ENCODE measurements at places on chromosomes 5 and 9. TPM values are rescaled to one million over a fixed set of nuclear protein-coding genes. Genes with fewer than 3 reads are reported as not detected.

- H3K4me1 ChIP-seq = no peaks in the 10 kb centered on the region
- no peak for DNase-seq
- no peaks in the 10 kb centered on the region for H3K36me3 ChIP-seq
- no peak overlapping the region for H3K27ac ChIP-seq
- H3K4me3 ChIP-seq = no peak overlapping the region
Observed at GRCh38 chr5:158807-159447, 32.4 kb upstream of the LRRC14B start.

DNA sequence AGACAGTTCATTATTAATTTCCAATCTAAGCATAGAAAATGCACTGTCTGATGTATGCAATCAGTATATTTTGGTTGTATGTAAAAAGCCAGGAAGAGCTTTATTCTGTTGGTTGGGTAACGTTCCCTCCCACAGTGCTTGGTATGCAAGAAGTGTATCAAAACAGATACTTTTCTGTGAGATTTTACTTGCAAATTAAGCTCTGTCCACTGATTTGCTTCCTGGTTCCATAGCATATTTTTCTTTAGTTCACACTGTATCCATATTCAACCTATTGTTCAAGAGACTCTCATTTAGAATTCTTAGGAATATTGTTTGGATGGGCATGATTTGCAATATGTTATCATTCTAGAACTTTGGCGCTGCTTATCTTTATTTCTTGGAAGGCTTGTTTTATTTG, 47.4 kb downstream of the RNF180 start:
- DNase-seq = no peak
- no peak overlapping the region for H3K4me3 ChIP-seq
- H3K4me1 ChIP-seq = peaks cover 6% of the 10 kb centered on the region
- no peaks in the 10 kb centered on the region for H3K36me3 ChIP-seq
- no peak overlapping the region for H3K27ac ChIP-seq

DNA sequence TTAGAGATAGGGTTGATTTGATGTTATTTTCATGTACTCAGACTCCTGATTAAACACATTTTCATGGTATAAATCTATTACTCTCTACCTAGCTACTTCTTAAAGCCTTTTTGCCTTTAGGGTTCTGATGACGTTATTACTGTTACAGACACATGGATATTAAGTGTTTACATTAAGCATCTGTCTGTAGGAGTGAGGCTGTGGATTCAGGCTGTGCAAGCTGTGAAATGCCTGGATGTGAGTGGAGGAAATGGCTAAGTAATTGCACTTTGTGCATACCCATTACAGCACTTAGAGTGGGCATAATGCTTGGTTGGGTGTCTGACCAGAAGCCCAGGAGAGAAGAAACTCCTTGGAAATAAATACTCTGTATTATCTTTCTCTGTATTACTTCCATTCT, 186.8 kb downstream of the SNX18 start:
- no peak for DNase-seq
- no peaks in the 10 kb centered on the region for H3K36me3 ChIP-seq
- H3K4me3 ChIP-seq = no peak overlapping the region
- no peak overlapping the region for H3K27ac ChIP-seq
- H3K4me1 ChIP-seq = peaks cover 32% of the 10 kb centered on the region

- H3K27me3 ChIP-seq = peaks cover 22% of the 10 kb centered on the region
- no peaks in the 10 kb centered on the region for H3K4me1 ChIP-seq
- H3K4me3 ChIP-seq = no peak overlapping the region
- no peak for DNase-seq
Observed at GRCh38 chr9:135091545-135091944, 4.1 kb downstream of the OLFM1 start.

DNA sequence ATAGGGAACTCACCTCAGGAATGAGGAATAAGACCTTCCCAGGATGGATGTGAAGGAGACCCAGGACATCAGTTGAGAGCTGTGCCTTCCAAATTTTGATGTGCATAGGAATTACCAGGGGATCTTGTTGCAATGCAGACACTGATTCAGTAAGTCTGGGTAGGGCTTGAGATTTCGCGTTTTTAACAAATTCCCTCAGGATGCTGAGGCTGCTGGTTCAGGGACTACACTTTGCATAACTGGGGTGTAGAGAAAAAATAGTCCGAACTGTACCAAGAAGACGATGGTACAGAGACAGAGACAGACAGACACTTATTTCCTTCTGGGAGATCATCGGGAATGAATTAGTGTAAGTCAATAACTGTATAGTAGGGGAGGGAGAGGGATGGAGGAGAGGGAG, 82.3 kb upstream of the FREM1 start:
- DNase-seq = no peak
- no peaks in the 10 kb centered on the region for H3K27me3 ChIP-seq
- H3K27ac ChIP-seq = peak overlapping the region; percentile 73
- H3K4me1 ChIP-seq = peaks cover 5% of the 10 kb centered on the region

GRCh38 chr5:170638454-170639220, 134.8 kb downstream of the KCNIP1 start:
- H3K4me3 ChIP-seq = no peak overlapping the region
- H3K27me3 ChIP-seq = peaks cover 18% of the 10 kb centered on the region
- H3K27ac ChIP-seq = no peak overlapping the region
- peaks cover 13% of the 10 kb centered on the region for H3K4me1 ChIP-seq
- DNase-seq = peak; percentile 73

LAMC3 gene
- not detected for total RNA-seq

DNA sequence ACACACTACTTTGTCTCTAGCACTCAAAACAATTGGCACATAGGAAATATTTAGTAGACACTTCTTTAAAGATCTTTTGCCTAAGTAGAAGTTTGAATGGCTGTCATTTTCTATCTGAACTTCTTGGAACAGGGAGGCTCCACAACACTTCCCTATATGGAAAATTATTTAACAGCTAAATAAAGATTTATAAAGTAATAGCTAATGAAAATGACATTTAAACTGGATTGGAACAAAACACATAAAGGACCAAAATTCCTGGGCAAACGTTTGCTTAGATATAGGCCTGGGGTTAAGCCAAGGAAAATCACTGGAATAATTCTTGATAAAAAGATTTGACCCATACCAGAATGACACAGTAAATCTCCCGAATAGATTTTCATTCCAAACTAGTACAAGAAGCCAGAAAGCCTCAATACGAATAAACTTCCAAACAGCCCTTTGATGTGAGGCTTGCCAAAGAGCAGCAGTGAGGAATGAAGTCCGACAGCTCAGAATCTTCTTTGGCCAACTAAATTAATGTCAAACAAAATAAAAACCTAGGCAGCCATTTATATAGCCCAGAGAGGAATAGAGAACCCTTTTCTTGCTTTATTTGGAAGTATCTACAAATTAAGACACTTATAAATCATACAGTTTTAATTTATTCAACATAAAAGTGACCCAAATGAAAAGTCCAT, 20.3 kb upstream of the RNF180 start:
- no peak overlapping the region for H3K4me3 ChIP-seq
- no peaks in the 10 kb centered on the region for H3K4me1 ChIP-seq

GRCh38 chr9:68897577-68898145, 116.3 kb downstream of the PRKACG start:
- no peaks in the 10 kb centered on the region for H3K4me1 ChIP-seq
- no peak overlapping the region for H3K4me3 ChIP-seq
- no peak overlapping the region for H3K27ac ChIP-seq
- no peaks in the 10 kb centered on the region for H3K36me3 ChIP-seq
- DNase-seq = no peak

ZMAT2 gene
- 37.0 TPM for total RNA-seq

C5orf34 gene
- 1.1 TPM for total RNA-seq

- no peak overlapping the region for H3K27ac ChIP-seq
- H3K4me1 ChIP-seq = no peaks in the 10 kb centered on the region
- no peak for DNase-seq
Observed at GRCh38 chr5:139877129-139877597, 81.6 kb downstream of the PSD2 start.

SIT1 gene
- not detected for total RNA-seq

SHOC1 gene
- total RNA-seq = not detected

DNA sequence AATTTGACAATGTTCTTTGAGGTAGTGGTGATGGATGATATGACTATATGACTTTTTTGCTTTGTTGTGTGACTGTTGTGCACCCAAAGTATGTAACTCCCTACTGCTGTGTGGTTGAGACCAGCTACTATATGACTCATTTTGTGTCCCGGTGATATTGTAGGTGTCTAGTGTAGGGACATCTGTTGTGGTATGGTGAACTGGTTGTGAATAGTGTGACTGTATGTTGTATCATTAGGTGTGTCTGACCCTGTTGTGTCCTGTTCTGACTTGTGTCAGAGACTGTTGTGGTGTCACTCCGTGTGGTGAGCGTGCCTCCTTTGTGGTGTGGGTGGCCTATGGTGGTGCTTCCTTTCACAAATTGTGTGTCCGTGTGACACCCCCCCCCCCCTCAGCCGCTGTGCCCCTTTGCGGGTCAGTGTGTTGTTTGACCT, 11.2 kb upstream of the CXXC5 start:
- H3K36me3 ChIP-seq = no peaks in the 10 kb centered on the region
- DNase-seq = no peak
- peak overlapping the region; percentile 54 for H3K4me3 ChIP-seq
- peaks cover 27% of the 10 kb centered on the region for H3K4me1 ChIP-seq

Data from sigmoid colon (tissue), 7 donors.